ENCODE measurements at places on chromosomes 6 and 20.
A peak's percentile ranks its signal among the peaks of the same experiment; 100 is the strongest.

GRCh38 chr6:14231501-14232280, 114.1 kb downstream of the CD83 start:
- DNase-seq: no peak

DNA sequence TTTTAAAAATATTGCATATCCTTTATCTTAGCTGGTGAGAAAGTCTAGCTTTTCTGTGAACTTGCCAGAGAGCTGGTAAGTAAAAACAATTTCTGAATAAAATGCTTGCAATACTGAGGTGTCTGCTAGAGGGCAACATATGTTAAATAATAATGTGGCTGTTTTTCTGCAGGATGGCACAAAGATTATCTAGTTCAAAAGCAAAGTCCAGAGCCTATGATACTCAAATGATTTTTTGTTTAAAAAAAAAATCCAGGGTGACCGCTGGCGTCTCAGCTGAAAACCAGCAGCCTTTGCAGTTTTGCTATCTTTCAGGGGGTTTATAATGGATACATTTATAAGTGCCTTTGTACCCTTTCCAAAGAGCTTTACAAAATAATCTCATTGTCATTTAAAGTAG, 194.9 kb downstream of the PHACTR1 start:
- peak; percentile 21 for DNase-seq

DNA sequence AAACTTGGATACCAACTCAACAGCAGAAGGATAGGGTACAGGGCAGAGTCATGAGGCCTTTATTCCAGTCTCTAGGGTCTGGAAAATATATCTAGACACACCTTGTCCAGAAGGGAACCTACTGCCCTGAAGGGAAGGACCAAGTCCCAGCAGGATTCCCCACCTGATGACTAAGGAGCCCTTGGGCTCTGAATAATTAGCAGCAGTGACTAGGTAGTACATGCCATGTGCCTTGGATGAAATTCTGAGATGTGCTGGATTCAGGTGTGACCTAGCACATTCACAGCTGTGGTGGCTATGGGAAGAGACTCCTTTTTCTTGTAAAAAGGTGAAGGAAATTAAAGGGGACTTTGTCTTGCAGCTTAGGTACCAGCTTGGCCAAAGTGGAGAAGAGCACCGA, 364.3 kb upstream of the PTCHD4 start:
- DNase-seq: no peak

- no peak for DNase-seq
Measured at GRCh38 chr20:33843854-33844253, 32.7 kb downstream of the CHMP4B start.

GRCh38 chr6:134623401-134623800, 305.5 kb upstream of the SGK1 start:
- no peak for DNase-seq

DNA sequence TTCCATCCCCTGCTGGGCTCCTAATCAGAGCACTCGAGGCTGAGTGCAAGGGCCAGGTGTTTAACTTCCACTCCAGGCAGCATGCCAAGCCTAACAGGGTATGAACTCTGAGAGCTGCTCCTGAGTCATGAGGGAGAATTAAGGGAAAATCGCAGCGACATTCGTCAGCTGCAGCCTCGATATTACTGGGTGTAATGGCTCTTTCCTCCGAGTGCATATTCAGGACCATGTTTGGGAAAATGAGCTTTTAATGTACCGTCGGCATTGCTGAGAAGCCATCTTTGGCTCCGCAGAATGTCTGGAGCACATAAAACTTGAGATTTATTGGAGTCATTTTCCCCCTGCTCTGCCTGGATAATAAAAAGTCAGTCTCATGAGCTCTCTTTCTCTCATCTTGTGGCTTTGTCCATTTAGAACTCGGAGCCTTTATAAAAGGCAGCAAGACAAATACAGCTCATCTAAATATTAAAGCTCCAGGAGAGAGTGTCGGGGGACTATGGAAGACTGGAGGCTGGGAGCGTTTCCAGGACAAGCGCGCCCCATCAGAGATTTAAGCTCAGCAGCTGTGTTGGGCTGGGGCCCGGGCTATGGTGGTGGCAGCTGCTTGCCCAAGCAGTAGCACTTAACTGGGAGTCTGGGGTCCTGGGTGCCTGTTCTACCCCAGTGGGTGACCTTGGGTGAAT, 103.7 kb downstream of the TOX2 start:
- DNase-seq: peak; percentile 33

DNA sequence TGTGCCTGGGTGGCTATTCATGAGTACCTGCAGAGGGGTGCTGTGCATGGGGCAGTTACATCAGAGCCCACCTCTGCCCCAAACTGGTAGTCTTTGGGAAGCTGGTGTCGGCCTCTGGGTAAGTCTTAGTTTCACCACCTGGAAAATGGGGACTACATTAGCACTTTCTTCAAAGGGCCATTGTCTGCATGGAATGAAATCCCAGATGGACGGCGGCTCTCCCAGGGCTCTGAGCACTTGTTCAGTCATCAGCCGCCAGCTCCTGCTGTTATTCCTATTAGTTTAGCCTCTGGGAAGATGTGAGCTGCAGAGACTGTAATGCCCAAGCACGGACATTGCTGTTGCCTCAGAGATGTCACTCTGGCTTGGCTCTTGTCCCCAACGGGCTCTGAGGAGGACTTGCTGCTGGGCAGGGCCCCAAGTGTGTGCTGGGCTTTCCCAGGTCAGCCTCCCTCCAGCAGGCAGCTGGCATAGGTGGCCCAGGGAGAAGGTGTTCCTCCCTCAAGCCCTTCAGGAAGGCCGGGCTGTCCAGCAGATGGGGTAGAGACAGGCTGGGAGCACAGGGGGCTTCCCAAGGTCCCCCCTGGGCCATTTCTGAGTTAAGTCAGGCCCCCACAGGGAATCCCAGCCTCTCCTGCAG, 268.3 kb downstream of the TFAP2C start:
- no peak for DNase-seq

DNA sequence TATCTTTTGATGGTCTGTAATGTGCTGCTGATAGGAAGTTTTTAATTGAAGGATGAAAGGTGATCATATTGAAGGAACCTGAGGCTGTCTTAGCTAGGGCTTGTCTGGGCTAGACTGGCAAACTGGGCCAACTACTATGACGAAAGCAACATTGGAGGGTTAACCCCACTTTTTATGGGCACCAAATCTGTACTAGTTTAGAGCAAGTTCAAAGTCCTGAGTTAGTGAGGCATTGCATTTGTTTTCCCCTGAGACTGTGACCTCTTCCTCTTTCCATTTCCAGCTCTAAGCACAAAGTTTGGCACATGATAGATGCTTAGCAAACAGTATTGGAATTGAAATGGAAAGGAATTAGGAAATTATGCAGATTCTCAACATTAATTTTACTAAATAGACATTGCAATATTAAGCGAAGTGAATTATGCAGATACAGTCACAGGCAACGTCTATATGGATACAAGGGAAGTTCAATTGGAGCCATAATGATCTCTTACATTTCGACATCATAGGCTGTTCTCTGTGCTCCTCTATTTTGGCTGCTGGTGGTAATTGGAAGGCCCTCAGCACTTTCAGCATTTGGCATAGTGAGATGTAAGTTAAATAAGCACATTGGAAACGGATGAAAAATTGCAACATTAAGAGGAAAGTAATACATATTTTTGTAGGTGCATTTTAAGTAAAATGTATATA, 22.2 kb downstream of the CEP57L1 start:
- DNase-seq: no peak

DNA sequence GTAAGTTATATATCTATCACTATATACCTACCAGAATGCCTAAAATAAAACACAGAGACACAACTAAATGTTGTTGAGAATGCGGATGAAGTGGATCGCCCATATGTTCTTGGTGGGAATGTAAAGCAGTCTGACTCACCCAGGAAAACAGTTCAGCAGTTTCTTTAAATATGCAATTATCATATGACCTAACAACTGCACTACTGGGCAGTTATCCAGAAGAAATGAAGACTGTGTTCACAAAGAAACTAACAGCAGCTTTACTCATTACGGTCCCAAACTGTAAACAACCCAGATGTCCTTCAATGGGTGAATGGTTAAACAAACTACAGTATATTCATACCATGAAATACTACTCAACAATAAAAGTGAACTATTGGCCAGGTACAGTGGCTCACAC, 14.3 kb upstream of the ZC3H12D start:
- no peak for DNase-seq

DNA sequence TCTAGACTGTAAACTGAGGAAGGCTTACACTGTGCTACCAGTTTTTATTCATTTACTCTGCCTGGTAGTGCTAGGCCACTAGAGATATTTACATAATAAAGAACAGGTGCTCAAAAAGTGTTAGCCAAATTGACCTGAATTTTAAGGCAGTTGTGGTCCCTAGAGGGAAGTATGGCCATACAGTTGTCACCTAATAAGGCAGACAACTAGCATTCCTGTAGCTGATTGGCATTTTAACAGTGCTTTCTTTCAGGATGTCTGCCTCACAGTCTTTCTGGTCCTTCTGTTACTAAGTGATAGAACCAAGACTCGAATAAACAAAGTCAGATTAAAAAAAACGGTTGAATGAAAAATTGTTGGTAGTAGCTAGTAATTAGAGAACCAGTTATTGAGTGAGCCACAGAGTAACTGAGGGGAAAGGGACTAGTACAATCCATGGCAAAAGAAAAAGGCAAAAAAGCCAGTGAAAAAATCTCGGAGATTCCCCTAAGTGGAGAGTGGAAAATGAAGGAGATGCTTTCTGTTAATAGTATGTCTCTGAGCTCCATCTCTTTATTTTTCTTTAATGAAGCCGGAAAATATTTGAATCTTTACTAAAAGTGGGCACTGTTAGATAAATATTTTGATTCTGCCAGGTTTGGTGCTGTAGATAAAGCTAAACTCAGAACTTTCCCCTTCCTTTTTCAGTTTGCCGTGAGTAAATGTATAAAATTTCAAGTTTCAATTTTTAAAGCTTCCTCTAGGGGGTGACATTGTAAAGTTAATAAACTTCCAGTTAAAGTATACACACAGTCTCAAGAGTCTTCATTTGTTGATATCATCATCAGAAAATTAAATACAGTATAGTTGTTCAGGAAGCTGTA, 9.1 kb downstream of the VTA1 start:
- no peak for DNase-seq

GRCh38 chr6:28803337-28803709, 120.5 kb downstream of the TRIM27 start:
- DNase-seq: no peak

DNA sequence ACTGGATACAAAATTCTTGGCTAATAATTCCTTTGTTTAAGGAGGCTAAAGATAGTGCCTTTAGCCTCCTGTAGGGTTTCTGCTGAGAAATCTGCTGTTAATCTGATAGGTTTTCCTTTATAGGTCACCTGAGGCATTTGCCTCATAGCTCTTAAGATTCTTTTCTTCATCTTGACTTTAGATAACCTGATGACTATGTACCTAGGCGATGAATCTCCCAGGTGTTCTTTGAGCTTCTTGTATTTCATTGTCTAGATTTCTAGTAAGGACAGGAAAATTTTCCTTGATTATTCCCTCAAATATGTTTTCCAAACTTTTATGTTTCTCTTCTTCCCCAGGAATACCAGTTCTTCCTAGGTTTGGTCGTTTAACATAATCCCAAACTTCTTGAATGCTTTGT, 479.4 kb upstream of the MAN1A1 start:
- no peak for DNase-seq

- DNase-seq: no peak
Measured at GRCh38 chr6:168190014-168190405, 111.0 kb upstream of the FRMD1 start.

DNA sequence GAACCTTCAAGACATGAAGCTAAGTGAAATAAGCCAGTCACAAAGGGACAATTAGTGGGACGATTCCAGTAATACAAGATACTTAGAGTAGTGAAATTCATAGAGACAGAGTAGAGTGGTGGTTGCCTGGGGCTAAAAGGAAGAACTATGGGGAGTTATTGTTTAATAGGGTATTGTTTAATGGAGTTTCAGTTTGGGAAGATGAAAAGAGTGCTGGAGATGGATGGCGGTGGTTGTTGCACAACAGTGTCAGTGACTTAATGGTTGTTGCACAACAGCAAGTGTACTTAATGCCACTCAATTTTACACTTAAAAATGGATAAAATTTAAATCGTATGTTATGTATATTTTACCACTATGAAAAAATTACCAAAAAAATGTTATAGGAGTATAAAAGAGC, 209.7 kb upstream of the TENT5A start:
- DNase-seq: no peak

GRCh38 chr6:46279874-46280273, 109.1 kb upstream of the ENPP5 start:
- no peak for DNase-seq

GRCh38 chr6:143179901-143180612, 119.4 kb downstream of the AIG1 start:
- no peak for DNase-seq

DNA sequence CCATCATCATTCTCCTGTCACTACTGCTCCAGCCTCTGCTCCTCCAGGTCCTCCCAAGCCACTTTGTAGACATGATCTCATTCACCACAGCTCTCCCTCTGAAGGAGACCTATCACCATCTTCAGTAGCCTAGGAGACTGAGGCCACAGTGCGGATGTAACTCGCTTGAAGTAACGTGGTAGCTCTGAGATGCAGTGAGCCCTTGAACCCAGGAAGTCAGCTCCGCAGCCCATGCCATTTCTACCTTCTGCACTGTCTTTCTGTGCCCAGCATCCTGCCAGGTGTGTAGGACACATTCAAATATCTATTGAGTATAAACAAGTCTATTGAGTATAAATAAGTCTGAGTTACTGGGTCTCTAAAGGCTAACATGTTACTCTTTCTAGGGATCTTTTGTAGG, 164.4 kb downstream of the CDH26 start:
- no peak for DNase-seq

DNA sequence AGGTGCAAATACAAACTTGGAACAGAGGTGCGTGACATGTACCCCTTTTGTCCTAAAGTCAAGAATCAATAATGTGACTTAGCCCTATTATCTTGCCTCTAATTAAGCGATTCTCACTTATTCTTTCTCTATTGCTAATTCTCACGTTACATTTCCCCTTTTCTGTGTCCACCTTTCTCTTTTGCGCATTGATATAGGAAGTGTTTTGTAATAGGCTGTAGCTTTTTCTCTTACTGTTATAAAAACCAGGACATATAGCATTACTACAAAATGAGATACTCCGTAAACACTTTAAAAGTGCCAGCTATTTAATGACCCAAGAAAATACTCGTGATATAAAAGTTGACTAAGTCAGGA, 669 bp upstream of the TMEM30A start:
- no peak for DNase-seq

DNA sequence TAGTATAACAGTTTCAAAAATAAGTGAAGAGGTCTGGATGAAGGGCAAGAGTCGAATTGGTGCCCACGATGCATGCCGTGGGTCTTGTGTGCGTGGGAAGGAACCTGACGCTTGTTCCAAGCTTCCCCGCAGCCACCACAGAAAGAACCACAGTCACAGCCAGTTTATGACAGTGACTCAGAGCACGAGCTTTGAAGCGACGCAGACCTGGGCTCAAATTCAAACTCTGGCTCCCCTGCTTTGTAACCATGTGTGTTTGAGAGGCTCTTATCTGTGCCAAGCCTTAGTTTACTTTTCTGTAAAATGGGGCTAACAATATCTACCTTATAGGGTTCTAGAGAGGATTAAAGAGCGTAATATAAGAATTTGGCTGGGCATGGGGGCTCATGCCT, 65.5 kb downstream of the SYNJ2 start:
- no peak for DNase-seq

Measured in frontal cortex (tissue), 4 donors.